ENCODE measurements at places on chromosomes 13 and 19. TPM values are rescaled to one million over a fixed set of nuclear protein-coding genes. Genes with fewer than 3 reads are reported as not detected.

Gene MISP
- 2.0 TPM for total RNA-seq

Gene SMAD9
- 75.4 TPM for total RNA-seq

Gene ONECUT3
- not detected for total RNA-seq

Gene S1PR4
- 5.5 TPM for total RNA-seq

Gene APOE
- total RNA-seq = 47.3 TPM

Gene PCDH9
- 81.8 TPM for total RNA-seq

Gene RDH8
- total RNA-seq = not detected

Gene KLK3
- not detected for total RNA-seq

Gene CACNA1A
- 0.42 TPM for total RNA-seq

Gene YIF1B
- 10.8 TPM for total RNA-seq

Gene OR7D4
- not detected for total RNA-seq

DNA sequence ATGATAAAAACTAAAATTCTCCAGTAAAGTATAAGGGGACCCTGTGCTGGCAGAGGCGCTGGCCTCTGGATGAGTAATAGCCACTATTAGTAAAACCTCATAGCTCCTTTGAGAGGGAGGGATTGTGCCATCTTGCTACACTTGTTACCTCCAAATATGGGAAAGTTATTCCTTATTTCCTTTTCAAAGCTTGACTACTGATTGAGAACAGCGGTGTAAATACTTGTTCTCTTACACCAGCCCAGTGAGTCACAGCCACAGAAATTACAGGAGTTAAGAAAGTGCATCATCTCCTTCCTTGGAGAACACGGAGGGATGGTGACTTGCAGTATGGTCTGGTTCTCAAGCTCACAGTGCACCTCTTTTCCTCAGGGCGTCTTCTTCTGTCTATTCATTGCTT is 379.0 kb downstream of the EFNB2 start:
- DNase-seq = no peak

GRCh38 chr19:31294189-31294588 is 55.0 kb downstream of the TSHZ3 start:
- no peak for DNase-seq

DNA sequence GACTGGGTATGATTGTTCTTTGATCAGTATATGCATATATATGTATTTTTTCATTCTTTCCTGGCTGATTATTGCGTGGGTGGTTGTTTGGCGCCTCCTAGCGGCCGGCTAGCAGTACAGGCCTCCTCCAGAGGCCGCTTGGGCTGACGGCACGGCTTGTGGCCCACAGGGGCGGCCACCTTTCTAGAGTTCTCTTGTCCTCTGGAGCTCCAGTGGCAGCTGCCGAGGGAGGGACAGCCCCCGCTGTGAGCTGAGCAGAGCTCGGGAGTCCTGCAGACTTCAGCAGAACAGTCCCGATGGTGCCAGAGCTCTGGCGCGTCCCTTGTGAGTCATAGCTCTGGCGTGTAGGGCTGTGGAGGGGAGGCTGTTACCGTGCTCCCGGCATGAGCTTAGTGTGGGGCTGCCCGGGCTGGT is 22.5 kb upstream of the ZNF429 start:
- no peak for DNase-seq

DNA sequence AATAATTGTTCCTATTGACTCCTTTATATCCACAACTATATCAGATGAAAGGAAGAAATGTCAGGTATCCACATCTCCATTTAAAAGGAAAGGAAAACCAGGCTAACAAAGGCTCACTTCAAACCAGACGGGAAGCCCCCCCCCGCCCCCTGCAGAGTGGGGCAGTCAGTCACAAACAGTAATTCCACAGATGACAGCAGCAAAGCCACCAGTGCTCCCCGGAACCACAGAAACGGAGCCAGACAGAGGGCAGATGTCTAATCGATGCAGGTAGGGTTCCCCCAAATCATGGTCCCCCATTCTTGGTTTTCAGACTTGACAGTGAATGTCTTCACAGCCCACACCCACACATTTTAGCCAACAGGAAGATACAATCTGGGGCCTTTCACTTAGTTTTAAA is 100.8 kb downstream of the STK24 start:
- DNase-seq = no peak

- no peak for DNase-seq
Observed at GRCh38 chr13:66069570-66069969, 1160.6 kb downstream of the PCDH9 start.

GRCh38 chr19:49631014-49631588 is 8.8 kb downstream of the RRAS start:
- DNase-seq = no peak

DNA sequence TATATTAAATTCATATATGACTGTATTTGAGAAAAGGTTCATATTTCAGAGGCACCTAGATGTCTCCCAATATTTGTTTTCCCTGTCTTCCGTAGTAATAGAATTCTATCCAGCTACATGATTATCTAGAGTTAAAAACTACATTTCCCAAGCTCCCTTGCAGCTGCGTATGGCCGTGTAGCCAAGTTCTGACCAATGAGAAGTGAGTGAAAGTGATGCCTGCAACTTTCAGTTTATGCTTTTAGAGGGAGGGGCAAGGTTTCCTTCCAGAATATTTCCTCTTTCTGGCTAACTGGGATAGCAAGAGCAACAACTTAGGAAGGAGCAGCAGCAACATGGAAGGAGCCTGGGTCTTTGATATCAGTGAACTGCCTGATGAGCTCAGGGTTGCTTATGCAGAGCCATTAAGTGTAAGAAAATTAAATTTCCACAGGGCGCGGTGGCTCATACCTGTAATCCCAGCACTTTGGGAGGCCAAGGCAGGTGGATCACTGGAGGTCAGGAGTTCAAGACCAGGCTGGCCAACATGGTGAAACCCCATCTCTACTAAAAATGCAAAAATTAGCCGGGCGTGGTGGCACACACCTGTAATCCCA is 23.2 kb upstream of the CYP2A13 start:
- no peak for DNase-seq

GRCh38 chr19:6439743-6440142 is 6.2 kb upstream of the SLC25A41 start:
- no peak for DNase-seq

DNA sequence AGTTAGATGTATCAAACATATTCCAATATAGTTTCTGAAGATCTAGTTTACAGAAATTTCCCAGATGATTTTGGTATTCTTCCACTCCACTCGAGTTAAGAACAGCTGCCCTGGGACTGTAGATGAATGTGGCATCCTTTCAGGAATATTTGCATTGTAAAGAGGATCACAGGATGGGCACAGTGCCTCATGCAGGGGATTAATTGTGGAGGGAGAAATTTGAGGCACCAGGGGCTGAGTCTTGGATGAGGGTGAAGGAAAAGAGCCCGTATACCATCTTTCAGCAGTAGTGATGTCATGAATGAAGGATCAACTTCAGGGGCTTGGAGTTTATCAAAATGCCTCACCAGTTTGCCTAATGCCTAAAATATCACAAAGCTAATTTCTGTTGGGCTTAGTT is 4.0 kb upstream of the PDS5B start:
- no peak for DNase-seq

DNA sequence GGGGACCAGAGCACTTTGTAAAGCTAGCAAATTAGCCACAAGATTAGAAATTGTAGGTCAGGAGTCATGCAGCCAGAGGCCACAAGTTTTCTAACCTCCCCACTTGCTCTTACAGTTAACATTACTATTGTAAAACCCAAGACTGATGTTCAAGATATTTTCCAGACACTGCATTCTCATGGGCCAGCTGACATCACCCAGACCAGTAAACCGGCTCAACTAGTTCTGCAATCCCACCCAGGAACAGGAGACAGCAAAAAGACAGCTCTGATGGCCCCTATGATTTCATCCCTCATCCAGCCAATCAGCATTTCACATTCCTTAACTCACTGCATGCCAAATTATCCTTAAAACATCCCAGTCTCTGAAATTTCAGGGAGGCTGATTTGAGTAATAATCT is 178.5 kb downstream of the PRR20E start:
- DNase-seq = no peak

DNA sequence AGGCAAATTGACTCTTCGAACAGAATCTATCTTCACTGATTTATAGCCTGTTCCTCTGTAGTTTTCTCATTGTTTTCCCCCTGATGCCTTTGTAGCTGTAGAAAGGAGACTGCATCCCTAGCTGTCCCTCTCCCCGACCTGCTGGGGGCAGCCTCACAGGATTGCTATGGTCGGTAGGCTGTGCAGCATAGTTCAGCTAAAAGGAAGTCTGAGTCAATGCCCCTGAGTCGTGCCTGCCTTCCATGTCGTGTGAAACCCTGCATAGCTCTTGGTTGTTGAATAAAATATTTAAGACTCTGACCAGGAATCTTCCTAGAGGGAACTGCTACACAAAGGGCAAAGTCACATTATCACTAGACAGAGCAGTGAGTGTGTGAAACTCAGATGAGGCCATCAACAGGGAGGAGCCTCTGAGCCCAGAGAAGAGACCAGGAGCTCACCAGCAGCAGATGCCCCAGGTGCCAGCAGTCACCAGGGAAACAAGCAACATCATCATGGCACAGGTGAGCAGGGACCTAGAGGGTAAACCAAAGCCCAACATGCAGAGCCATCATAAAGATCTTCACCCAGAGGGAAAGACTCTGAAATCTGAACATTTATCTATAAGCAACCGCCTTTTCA is 108.4 kb upstream of the NBEA start:
- DNase-seq = no peak

- no peak for DNase-seq
Observed at GRCh38 chr13:77832339-77833100, 86.1 kb downstream of the EDNRB start.

GRCh38 chr19:19749117-19749907 is 16.4 kb upstream of the ZNF14 start:
- DNase-seq = peak; percentile 79

DNA sequence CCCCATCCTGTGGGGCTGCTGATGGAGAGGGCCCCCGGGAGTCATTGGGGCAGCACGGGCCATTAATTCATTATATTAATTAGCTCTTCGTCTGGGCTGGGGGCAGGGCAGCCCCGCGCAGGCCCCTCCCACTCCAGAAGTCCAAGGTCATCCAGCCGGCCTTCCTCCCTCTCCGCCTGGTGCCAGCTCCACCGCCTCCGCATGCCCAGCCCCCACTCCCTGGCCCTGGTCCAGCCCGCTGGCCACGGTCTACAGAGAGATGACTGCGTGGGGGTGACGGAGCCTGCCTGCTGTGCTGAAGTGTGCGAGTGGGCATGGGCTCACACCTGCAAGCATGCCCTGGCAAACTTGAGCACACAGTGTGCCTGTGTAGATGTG is 8.8 kb downstream of the IGLON5 start:
- DNase-seq = no peak

DNA sequence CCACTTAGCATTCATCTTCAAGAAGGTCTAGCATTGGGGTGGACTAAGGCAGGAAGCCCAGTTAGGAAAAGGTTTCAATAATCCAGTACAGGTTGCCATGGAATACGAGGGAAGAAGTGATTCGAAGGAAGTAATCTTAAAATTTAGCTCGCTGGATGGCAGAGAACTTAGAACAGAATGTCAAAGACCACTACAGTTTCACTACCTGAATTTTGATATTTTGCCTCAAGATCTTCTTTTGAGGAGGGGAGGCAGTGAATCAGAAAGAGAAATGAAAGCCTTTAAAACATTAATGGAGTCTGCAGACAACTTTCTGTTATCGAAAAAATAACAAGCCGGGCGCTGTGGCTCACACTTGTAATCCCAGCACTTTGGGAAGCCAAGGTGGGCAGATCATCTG is 7.0 kb upstream of the RAB8A start:
- no peak for DNase-seq

DNA sequence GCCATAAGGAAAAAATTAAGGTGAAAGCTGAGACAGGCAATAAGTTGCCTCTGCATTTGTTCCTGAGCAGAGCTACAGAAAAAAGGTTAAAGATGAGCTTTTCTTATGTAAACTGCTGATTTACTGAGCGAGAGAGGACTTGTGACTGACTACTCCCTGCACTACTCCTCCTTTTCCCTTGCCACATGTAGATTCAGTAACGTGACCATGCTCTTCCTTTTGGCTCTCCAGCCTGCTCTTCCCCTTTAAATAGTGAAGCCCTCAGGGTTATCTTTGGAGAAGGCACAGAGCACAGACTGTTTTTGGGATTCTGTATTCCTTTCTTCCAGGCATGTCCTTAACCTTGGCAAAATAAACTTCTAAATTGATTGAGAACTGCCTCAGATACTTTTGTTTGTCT is 630.2 kb downstream of the UQCRFS1 start:
- no peak for DNase-seq

DNA sequence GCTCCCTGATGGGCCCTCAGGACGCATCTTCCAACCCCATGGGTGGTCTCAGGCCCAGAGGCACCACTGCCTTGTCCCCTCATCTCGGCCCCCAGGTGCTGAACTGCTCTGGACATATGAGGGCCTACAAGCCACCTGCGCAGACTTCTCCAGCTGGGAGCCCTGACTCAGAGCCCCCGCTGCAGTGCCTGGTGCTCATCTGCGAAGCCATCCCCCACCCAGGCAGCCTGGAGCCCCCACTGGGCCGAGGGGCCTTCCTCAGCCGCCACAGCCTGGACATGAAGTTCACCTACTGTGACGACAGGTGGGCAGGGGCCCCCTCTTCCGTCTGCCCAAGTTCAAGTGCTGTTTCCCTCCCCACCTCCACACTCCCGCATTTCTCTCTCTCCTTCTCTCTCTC is 12.2 kb downstream of the HIF3A start:
- DNase-seq = no peak

DNA sequence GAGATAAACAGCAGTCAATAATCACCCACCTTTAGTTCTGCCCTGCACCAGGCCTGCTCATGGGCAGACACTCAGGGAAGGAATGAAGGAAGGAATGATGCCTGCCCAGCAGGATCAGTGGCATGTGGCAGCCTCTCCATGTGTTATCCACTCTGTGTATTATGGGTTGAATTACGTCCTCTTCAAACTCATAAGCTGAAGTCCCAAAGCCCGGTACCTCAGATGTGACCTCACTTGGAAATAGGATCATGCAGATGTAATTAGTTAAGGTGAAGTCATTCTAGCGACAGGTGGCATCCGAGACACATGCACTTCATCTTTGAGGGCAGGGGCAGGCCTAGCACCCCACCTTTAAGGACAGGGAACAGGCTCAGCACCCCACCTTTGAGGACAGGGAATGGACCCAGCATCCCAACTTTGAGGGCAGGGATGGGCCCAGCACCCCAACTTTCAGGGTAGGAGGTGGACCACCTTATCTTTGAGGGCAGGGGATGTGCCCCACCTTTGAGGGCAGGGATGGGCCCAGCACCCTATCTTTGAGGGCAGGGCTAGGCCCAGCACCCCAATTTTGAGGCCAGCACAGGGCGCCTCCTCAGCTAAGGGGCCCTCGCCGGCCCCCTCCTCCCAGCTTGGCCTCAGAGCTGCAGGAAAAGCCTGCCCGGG is 127.6 kb downstream of the URI1 start:
- DNase-seq = no peak

GRCh38 chr13:111904166-111904565 is 162.8 kb upstream of the SOX1 start:
- DNase-seq = peak; percentile 88

DNA sequence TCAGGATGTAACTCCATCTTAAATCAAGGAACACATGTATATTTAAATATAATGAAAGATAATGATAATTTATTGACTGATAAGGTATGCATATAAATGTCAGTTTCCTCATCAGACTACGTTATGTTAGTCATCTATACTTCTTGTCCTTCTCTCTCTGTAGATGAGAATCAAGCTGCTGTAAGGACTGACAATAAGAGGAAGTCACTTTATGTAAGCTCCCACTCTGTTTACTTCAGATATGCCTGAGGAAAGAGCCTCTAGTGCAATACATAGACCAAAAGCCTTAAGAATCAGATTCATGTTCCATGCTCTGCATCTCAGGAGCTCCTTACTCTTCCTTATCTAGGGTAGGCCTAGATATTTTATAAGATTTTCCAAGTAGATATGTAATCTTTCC is 9.6 kb upstream of the SLITRK6 start:
- DNase-seq = no peak

All from esophagus muscularis mucosa (tissue), 4 donors.